ENCODE measurements at places on chromosomes 3 and 15.

- DNase-seq: no peak
- no peak overlapping the region for H3K4me3 ChIP-seq
- no peaks in the 10 kb centered on the region for H3K27me3 ChIP-seq
- no peaks in the 10 kb centered on the region for H3K36me3 ChIP-seq
Observed at GRCh38 chr3:71277341-71277740, 306.2 kb downstream of the FOXP1 start.

DNA sequence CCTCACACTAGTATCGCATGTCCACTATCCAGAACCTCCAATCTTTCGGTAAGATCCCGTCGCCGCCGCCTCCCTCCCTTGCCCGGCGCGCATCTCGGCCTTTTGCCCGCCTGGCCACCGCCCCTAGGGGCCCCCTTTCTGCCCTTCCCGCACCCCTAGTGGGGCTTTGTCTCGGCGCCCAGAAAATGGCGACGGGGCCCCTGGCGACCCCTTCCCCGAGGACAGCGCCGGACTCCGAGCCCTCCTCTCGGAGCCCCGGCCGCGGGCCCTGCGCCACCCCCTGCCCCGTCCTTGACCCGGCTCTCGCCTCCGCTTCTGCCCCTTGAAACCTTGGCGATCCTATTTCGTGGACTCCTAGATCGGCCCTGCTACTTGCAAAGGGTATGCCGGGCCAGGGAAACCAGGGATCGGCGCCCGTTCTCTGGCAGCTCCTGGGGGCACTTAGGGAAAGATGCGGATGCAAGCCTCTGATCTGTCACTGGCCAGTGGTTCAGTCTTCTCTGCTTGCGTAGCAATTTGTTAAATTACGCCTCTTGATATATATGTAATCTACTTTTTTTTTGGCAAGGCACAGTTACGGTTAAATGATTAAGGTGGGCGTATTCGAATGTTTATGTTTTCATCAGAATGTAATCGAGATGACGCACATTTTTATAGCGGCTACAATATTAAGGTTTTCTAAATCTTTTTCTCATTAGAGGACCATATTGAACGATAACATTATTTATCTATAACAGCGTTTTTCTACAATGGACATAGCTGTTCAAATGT lies 603 bp downstream of the EIF1B start:
- peaks cover 6% of the 10 kb centered on the region for H3K4me1 ChIP-seq
- peak overlapping the region; percentile 91 for H3K27ac ChIP-seq
- peaks cover 10% of the 10 kb centered on the region for H3K36me3 ChIP-seq

DNA sequence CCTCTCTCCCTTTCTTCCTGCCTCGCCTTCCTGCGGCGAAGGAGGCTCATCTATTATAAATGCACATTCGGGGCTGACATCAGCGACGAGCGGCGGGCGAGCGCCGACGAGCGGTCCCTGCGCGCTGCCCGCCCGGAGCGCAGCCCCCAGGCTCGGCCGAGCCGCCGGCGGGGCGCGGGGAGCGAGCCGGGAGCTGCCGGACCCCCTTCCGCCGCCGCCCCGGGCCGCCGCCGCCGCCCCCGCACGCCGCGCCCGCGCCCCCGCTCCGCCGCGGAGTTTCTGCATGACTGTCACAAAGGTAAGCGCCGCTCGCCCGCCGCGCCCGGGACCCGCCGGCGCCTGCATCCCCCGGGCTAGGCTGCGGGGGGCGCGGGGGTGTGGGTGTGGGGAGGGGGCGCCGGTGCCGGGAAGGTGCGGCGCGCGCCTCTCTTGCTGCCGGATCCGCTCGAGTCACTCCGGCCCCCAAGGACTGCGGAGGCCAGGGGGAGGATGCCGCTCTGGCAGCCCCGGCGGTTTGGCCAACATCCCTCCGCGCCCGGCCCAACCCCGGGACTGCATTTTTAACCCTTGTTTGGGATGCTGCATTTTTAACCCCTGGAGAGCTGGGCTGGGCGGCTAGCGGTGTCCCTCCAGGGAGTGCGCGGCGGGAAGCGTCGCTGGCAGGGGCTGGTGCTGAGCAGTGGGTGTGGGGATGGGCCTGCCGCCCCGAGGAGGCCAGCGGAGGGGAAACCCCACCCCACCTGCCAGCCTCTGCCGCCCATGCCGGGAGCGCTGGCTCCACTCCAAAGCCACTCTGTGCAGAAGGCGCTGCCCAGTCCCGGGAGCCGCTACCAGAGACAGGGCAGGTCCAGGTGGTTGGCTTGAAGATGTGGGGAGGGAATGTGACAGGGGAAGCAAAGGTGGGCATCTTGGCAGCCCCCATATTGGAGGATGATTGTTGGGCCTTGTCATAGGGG lies at the start of gene CORO2B:
Gene CORO2B, plus strand, starts transcription at position 14 of the 956 bp plus-strand sequence. Its CDS starts 270 bp downstream, at position 284.
- no peaks in the 10 kb centered on the region for H3K27me3 ChIP-seq
- peaks cover 47% of the 10 kb centered on the region for H3K4me1 ChIP-seq
- no peaks in the 10 kb centered on the region for H3K36me3 ChIP-seq
- H3K4me3 ChIP-seq: peak within 1 kb of the TSS; percentile 69
- DNase-seq: peak; percentile 48
- H3K27ac ChIP-seq: peak within 1 kb of the TSS; percentile 1

GRCh38 chr3:151034303-151034702 lies 51.2 kb upstream of the MED12L start:
- no peaks in the 10 kb centered on the region for H3K27me3 ChIP-seq
- H3K27ac ChIP-seq: no peak overlapping the region
- no peak overlapping the region for H3K4me3 ChIP-seq
- peaks cover 3% of the 10 kb centered on the region for H3K4me1 ChIP-seq
- no peaks in the 10 kb centered on the region for H3K36me3 ChIP-seq
- DNase-seq: no peak

- H3K27me3 ChIP-seq: no peaks in the 10 kb centered on the region
- H3K36me3 ChIP-seq: no peaks in the 10 kb centered on the region
- H3K27ac ChIP-seq: no peak overlapping the region
- DNase-seq: peak; percentile 96
- peaks cover 1% of the 10 kb centered on the region for H3K4me1 ChIP-seq
Observed at GRCh38 chr3:16124636-16125035, 49.8 kb upstream of the GALNT15 start.

- H3K27me3 ChIP-seq: no peaks in the 10 kb centered on the region
- no peak overlapping the region for H3K27ac ChIP-seq
- H3K4me3 ChIP-seq: no peak overlapping the region
- no peak for DNase-seq
- no peaks in the 10 kb centered on the region for H3K36me3 ChIP-seq
Observed at GRCh38 chr3:188832961-188833721, 338.6 kb upstream of the TPRG1 start.

- DNase-seq: no peak
- H3K27ac ChIP-seq: no peak overlapping the region
- H3K36me3 ChIP-seq: no peaks in the 10 kb centered on the region
- no peak overlapping the region for H3K4me3 ChIP-seq
Observed at GRCh38 chr15:60727661-60728060, 248.7 kb upstream of the ICE2 start.

DNA sequence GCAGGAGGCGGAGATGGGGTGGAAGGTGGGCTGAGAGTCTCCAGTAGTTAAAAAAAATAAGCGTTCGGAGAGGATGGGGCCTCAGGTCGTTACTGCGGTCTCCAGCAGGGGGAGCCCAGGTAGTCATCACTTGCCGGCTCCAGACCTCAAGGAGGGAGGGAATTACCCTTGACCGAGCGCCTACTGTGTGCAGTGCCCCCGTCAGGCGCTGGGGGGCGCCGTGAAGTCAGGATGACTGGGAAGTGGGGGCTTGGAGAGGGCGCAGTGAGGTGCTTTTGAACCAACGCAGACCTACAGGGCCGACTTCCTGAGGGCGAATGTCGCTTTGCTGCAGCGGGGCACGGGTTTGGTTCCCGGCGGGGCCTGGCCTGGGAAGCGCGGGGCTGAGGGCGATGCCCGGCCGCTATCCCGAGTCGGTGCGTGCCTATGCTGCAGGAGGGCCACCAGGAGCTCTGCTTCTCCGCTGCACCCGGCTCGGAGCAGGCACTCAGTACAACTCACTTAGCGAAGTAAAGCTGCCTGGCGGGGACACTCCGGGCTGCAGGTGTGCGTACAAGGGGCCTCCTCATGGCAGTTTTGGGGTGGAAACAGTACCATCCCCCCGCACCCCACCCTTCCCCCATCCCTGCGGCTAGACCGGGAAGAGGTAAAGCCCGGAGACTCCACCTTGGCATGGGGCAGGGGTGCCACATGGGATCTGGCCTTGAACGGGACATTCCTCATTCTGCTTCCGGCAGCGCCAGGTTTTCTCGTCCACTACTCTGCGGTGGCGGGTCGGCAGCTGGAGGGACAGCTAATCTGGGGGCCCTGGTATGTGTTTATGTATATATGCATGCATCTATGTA lies 79.8 kb downstream of the RHCG start:
- H3K27ac ChIP-seq: no peak overlapping the region
- no peaks in the 10 kb centered on the region for H3K36me3 ChIP-seq
- DNase-seq: peak; percentile 53
- H3K4me1 ChIP-seq: peaks cover 1% of the 10 kb centered on the region
- no peak overlapping the region for H3K4me3 ChIP-seq

DNA sequence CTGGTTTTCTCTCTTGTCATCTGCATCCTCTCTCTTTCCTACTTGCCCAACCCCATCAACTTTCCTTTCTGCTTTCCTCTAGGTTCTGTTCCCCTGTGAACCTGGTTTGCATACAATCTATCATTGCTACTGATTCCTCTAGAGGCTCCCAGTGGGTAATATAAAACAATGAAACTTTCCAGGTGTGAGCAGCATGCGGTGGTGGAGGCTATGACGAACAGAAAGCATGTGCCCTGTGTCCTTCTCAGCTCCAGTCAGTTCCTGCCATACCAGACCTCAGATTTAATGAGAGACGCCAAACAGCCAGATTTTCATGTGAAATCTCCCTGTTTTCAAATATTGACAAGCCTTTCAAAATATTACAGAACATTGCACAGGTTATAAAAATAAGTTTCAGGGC lies 3.5 kb upstream of the ACAP2 start:
- H3K4me3 ChIP-seq: no peak overlapping the region
- peaks cover 5% of the 10 kb centered on the region for H3K4me1 ChIP-seq
- no peak for DNase-seq
- H3K36me3 ChIP-seq: no peaks in the 10 kb centered on the region
- H3K27ac ChIP-seq: no peak overlapping the region
- H3K27me3 ChIP-seq: no peaks in the 10 kb centered on the region

DNA sequence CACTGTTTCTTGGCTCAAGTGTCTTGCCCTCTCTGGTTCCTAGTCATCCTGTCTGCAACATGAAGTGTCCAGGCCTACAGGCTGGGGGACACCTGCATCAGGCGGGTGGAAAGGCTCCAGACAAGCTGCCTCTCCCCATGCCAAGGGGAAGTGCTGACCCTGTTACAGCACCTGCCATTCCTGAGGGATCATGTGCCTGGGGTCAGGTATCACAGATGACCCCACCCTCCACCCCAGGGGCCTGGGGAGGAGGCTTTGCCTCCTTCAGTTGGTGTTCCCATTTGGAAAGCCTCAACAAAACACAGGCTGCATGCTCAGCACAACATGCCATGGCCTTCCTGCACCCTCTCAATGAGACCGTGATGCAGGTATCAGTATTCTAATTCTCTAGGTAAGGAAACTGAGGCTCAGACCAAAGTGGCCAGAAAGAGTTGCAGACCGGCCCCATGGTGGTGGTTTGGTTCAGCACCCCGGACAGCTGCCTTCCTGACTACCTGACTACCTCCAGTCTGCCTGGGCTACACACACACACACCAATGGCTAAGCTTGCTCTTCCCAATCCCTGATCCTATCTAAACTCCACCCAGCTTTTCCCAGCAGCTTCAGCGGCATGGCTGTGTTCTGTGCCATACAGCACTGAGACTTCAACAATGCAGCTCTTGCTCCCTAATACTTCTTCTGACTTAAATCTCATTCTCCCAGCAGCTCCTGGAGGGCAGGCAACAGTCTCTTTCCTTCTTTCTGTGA lies 69.7 kb upstream of the LINGO1 start:
- peaks cover 25% of the 10 kb centered on the region for H3K27me3 ChIP-seq
- no peak overlapping the region for H3K4me3 ChIP-seq
- H3K27ac ChIP-seq: no peak overlapping the region
- H3K36me3 ChIP-seq: no peaks in the 10 kb centered on the region
- peak; percentile 28 for DNase-seq

DNA sequence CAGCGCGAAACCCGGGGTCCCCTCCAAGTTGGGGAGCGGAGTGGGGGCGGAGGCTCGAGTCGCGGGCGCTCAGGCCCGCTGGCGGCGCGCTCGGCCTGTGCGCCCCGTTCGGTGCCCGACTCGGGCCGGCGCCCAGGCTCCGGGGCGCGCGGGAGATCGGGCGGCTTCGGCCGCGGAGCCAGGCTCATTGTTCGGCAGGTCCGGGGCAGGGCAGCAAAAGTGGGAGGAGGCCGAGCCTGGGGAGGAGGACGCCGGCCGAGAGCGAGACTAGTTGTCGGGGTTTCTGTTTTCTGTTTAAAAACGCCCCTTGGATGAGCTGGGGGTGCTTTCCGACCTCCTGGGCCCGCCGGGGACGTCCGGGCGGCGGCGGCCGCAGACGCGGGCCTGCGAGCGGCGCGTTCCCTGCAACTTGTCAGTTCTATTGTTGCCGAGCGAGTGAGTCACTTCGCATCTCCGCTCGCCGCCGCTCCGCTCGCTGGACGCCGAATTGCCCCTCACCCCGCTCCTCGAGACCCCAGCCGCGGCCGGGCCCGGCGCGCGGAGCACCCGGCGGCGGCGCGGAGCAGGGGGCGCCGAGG lies 676 bp downstream of the TCF12 start:
- no peaks in the 10 kb centered on the region for H3K36me3 ChIP-seq
- peaks cover 5% of the 10 kb centered on the region for H3K4me1 ChIP-seq
- peak; percentile 78 for DNase-seq
- H3K27ac ChIP-seq: no peak overlapping the region

DNA sequence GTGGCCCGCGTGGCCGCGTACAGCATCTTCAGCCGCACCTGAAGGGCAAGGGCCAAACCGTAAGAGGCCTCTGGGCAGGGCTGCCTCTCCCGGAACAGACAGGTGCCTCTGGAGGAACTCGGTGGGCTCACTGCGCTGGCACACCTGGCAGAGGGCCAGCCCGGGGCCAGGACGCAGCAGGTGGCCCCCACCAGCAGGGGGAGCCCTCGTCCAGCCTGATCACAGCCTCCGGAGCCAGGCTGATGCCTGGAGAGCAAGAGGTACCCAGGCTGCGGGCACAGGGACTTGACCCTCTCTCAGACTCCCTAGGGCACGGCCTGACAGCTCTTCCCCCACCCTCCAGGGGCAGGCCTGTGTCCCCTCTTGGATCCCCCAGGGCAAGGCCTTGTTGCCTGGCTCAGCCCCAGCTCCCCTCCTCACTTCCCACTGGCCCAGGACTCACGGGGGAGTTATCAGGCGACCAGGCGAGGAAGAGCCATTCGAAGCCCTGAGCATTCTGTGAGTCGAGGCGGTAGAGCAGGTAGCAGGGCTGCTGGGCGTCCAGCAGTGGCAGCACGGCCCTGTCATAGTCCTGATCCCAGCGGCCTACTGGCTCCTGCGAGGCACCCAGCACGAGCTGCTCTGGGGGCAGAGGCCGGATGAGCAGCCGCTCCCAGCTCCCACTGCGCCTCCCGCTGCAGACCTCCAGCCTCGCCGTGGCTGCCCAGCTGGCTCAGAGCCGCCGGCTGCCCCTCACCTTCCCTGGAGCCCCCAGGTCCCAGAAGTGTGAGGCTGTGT lies 6.2 kb upstream of the TLR9 start:
- H3K4me1 ChIP-seq: peaks cover 18% of the 10 kb centered on the region
- no peak overlapping the region for H3K4me3 ChIP-seq
- no peak overlapping the region for H3K27ac ChIP-seq

- H3K4me3 ChIP-seq: no peak overlapping the region
- no peaks in the 10 kb centered on the region for H3K27me3 ChIP-seq
- no peak overlapping the region for H3K27ac ChIP-seq
- DNase-seq: peak; percentile 57
- H3K4me1 ChIP-seq: peaks cover 4% of the 10 kb centered on the region
- no peaks in the 10 kb centered on the region for H3K36me3 ChIP-seq
Observed at GRCh38 chr3:177338697-177339219, 141.5 kb upstream of the TBL1XR1 start.

GRCh38 chr3:195246581-195246995 lies 24.4 kb downstream of the XXYLT1 start:
- no peaks in the 10 kb centered on the region for H3K27me3 ChIP-seq
- H3K4me1 ChIP-seq: peaks cover 6% of the 10 kb centered on the region
- H3K4me3 ChIP-seq: no peak overlapping the region
- no peak for DNase-seq
